Effector memory CD4-positive, alpha-beta T cell (primary cell): ENCODE measurements at places on chromosomes 4 and X.

GRCh38 chrX:16718824-16719333 is 533 bp upstream of the SYAP1 start:
- DNase-seq: no peak

GRCh38 chr4:79650217-79650616 is 242.2 kb upstream of the GK2 start:
- no peak for DNase-seq

- no peak for DNase-seq
Observed at GRCh38 chr4:154911608-154912098, 130.6 kb downstream of the RBM46 start.

DNA sequence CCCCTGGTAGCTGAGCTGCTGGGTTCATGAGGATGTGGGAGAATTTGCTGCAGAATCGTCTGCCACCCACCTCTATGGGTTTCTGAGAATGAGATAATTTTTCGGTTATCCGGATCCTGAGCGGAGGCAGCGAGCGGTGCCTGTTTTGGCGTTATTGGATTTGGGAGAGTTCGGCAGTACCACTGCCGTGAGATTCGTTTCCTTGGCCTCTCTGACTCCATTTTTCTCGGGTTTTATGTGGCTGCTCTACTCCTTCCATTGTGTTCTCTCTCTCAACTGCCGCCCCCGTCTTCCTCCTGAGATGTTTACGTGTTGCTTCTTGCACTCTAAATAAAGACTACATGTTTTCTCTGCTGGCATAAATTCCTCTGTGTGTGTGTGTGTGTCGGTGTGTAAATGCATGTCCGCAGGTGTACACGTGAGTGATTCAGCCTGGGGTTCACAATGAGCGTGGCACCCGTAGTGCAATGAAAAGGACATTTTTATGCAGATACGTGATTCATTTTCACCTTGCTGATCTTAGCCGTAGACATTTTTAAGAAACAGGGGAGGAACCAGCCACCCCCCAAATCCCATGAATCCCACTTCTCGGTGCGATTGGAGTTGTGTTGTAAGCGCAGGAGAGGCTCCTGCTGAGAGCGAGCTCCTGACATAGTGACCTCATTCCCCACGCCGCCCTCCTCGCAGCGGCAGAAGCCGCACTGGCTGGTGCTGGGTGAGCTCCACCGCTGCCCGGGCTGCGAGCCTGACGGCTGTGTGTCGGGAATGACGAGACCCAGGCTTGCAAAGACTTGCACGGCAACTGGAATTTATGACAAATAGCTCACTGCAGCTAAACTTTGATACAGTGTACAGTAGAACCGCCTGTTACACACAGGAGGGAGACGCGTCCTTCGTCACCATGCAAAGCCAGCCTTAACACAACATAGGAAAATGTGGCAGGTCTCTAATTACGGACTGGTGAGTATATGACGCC is 82.2 kb downstream of the STOX2 start:
- no peak for DNase-seq

GRCh38 chr4:152385551-152385950 is 150.3 kb downstream of the FBXW7 start:
- no peak for DNase-seq

- no peak for DNase-seq
Observed at GRCh38 chr4:189792924-189793618, 147.6 kb upstream of the FRG1 start.

- DNase-seq: no peak
Observed at GRCh38 chr4:47490550-47490949, 5.5 kb downstream of the ATP10D start.

- no peak for DNase-seq
Observed at GRCh38 chr4:20172070-20172760, 79.5 kb upstream of the SLIT2 start.

DNA sequence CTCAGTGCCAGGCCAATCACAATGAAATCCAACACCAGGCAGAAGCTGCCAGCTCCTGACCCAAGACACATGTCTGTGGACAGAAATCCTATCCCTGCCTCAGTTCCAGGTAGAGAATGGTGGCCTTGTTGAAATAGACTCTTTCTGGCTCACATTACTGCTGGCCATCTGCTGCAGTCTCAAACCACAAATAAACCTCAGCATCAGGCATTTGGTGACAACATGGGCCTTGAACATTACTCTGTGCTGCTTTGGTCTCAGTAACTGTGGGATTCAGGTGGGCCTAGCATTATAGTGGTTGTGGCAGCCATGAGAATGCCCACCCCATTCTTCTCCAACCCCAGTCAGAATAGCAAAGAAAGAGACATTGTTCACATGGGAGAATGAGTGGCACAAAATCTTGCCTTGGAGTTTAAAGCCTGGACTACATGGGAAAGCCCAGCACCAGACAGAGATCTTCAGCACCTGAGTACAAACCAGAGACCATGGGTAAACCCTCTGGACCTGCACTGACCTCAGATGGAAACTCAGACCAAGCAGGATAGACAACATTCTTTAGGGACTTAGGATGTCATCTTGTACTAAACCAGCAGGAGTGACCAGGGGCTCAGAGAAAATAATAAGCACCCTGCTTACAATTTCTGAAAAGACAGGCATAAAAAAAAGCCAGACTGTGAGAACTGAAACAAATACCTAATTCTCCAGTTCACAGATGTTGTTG is 50.4 kb upstream of the TRAM1L1 start:
- no peak for DNase-seq

DNA sequence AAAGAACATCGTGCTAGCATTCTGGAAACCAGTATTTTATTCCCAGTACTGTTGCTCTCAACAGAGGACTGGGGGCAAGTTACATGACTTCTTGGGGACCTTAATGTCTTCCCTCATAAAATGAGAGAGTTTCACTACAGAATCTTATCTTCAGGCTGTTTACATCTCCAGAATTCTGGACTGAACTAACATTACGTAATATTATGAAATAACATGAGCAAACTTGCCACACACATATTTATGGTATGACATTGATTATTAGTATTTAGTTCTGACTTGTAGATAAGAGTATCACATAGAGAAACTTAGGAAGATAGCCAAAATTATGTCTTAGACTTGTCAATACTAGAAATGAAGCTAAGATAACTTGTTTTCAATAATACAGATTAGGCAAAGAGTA is 68.0 kb downstream of the NFKB1 start:
- DNase-seq: no peak

GRCh38 chrX:44975666-44976263 is 102.8 kb downstream of the KDM6A start:
- no peak for DNase-seq

DNA sequence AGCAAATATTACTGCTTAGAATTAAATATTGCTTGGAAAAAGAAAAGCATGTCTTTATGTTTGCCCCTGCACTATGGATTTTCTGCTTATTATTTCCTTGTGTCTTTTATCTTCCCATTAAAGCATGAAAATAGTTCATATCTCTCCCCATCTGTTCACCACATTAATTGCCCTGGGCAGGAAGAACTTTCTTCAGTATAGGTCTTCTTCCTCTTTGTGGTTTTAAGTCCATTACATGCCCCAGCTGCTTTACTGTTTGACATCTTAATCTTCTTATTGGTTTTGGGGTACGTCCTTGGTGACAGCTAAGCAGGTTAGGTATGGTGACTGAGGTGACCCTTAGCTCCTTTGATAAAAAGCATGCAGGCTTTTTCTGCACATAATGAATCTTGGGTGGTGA is 157.3 kb downstream of the AASDH start:
- DNase-seq: no peak

GRCh38 chrX:134599184-134599914 is 58.9 kb downstream of the PLAC1 start:
- DNase-seq: no peak

- DNase-seq: no peak
Observed at GRCh38 chrX:2640436-2641150, 50.5 kb upstream of the CD99 start.

- no peak for DNase-seq
Observed at GRCh38 chrX:74437530-74437929, 16.2 kb downstream of the SLC16A2 start.

DNA sequence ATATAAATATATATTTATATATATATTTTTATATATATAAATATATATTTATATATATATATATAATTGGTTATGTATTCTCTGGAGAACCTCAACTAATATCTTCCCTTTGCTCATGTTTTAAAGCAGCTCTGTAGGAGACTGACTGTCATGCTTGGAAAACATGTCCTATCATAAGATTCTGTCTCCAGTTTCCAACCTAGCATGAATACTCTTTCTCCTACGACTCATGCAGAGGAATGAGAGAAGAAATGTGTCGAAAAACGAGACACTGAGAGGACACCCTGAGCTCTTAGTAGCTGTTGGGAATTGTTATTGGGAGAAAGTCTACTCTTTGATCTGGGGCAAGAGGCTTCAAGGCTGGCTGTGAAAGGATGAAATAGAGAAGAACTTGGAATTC is 166.5 kb upstream of the SLIT2 start:
- no peak for DNase-seq

GRCh38 chr4:182994171-182994570 is 77.0 kb upstream of the DCTD start:
- no peak for DNase-seq

DNA sequence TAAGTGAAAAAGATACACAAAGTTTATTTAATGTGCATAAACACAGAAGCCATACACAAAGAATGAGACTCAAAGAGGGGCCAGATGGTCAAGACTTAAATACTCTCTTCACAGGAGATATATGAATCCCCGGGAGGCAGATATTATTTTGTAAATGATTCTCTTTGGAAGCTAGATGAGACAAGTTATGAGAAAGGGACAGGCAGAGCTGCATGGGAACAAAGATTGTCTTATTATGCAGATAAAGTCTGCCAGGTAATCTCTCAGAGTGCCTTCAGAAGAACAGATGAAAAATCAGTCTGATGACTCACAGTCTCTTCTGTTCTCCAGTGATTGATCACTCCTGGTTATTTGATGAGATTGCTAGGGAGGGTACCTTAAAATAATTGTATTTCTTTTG is 89.0 kb downstream of the NAF1 start:
- DNase-seq: no peak

DNA sequence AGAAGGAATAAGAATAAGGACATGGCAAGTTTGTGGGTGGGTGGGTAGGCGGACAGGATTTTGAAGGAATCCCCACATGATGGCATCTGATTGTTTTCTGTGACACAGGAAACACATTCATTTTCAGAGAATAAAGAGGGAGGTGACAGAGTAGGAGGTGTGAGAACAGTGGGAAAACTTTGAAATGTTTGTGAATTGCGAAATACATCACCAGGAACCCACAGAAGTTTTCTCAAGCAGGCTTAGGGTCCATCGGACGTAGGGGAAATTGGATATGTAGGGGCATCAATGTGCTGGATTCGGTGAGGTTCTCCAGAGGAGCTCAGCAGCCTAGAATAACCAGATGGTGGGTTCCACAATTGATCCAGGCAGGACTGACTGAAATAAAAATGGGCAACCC is 171.6 kb downstream of the GLRA2 start:
- DNase-seq: no peak

DNA sequence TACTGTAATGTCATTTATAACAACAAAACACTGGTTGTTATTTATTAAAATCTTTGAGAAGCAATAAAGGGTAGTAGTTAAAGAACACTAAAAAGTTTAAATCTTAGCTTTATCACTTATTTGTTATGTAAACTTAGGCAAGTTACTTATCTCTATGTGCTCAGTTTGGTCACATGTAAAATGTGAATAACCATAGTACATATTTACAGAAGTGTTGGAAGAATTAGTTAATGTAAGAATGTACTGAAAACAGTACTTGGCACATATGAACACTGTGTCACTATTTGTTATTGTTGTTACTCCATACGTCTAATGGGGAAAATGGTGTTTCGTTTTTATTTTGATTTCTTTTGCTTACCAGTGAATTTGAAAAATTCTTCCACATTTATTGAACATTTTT is 9.1 kb downstream of the NEK1 start:
- DNase-seq: no peak

DNA sequence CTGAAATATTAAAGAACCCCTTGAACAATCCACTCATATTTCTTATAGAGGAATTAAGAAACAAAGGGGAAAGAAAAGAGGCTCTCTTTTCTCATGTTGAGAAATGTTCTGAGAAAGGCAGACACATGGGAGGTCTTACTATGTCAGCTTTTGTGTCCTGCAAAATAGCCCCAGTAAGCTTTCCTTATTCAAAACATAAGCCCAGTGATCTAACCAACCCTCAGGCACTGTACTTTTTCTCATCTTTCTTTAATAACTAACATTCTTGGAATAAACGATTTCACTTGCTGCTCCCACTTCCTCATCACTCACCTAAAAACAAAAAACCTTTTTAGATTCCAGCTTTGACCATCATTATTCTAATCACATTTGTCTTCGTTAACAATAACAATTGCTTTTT is 115.9 kb downstream of the GLRA3 start:
- no peak for DNase-seq

DNA sequence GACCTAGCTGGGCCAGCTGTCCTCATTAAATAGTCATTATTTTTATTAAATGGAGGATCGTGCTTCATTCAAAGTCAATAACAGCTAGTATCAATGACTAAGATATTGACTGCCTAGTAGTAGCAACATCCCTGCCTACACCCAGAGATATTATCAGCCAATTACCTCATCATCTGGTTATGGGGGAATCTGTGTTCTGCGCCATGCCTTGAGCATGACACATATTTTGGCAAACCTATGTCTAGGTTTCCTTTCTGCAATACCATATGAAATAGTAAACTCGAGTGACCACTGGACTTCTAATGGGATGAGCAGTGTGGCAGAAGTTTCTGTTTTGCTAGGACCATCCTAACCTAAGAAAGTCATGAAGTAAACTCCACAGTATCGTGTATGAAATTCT is 50.0 kb upstream of the AADAT start:
- no peak for DNase-seq

DNA sequence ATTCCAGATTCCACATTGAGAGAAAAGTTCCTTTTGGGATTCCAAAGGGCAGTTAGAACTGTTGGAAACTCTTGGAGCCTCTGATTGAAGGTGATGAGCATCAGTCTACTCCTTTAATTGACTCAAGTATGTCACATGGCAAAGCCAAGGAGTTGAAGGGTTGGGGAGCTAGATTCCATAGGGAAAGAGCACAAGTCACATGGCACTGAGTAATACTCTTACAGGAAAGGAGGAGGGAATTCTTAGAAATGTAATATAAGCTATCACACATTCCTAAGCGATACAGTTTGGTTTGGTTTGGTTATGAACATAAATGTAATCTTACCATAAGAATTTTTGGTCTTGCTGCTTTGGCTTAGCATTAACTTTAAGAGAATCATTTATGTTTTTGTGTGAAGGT is 15.7 kb downstream of the SPCS3 start:
- no peak for DNase-seq

GRCh38 chrX:96753230-96753629 is 68.6 kb downstream of the DIAPH2 start:
- DNase-seq: no peak

- DNase-seq: no peak
Observed at GRCh38 chr4:161121451-161121850, 1042.3 kb downstream of the FSTL5 start.

GRCh38 chrX:31297881-31298280 is 226.0 kb upstream of the FTHL17 start:
- DNase-seq: no peak

GRCh38 chr4:144740316-144740715 is 94.4 kb downstream of the HHIP start:
- no peak for DNase-seq

- no peak for DNase-seq
Observed at GRCh38 chr4:164304861-164305260, 449.1 kb upstream of the SMIM31 start.
